Upper lobe of right lung (tissue), 1 donor: ENCODE measurements at places on chromosomes 1 and 21. TPM values are rescaled to one million over a fixed set of nuclear protein-coding genes. Genes with fewer than 3 reads are reported as not detected.

The ATP1A2 gene
- 5.6 TPM for total RNA-seq

DNA sequence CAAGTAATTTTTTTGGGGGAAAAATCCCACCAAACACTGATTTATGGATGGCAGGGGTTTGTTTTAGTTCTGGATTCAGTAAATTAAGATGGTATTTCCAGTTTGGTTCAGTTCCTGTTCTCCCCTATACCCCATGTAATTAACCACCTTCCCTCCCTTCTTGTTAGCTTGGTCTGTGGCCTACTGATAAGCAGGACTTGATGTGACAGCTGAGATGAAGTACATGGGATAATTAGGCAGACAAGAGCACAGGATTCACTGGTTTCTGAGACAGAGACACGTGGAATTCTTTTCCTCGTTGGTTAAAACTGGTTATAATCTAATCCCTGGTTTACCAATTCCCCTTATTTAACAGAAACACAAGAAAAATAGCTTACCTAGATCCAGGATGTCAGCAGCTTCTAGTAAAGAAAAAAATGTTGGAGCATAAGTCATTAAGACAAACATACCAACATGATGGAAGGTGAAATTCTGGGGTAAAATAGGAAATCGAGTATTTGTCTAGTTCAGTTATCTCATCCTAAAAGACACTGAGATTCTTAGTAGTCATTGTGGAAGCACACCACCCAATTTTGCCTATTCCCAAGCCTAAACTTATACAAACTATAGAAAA lies 81.5 kb downstream of the SCMH1 start:
- DNase-seq = no peak

DNA sequence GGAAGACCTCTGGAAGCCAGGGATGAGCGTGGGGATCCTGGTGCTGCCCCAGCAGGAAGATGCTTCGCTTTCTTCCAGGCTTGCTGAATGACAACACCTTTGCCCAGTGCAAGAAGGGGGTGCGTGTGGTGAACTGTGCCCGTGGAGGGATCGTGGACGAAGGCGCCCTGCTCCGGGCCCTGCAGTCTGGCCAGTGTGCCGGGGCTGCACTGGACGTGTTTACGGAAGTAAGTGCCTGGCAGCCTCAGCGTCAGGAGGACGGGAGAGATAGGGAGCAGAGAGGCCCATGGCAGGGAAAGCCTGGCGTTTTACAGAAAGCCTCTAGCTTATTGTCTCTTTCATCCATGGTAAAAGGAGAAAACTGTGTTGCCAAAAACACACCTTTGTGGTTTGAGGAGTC lies 23.5 kb downstream of the PHGDH start:
- DNase-seq = no peak

DNA sequence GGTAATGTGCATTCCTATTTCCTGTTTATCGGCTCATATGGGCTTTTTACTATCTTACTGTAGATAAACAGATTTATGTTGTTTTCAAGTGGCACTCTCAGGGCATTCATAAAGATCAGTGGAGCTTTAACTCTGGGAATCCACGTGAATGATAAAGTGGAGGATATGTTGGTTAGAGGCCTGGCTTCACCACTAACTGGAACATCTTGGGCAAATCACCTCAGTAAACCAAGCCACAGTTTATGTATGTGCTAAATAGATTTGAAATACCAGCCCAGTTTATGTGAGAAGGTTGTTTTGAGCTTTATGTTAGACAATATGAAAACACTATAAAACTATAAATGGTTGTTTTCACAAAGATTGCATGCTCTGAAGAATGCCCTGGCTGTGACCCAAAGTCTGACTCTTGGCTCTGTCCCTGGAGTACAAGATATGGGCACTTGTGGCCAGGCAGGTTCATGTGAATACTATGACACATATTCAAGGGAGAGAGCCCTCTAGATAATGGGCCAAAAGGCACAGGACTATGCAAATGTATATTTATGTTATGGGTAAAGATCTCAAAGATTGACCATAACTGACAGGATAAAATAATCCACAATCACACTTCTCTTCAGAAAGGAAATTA lies 36.7 kb downstream of the FAM163A start:
- no peak for DNase-seq

- no peak for DNase-seq
Measured at GRCh38 chr1:236552096-236552495, 28.3 kb downstream of the LGALS8 start.

DNA sequence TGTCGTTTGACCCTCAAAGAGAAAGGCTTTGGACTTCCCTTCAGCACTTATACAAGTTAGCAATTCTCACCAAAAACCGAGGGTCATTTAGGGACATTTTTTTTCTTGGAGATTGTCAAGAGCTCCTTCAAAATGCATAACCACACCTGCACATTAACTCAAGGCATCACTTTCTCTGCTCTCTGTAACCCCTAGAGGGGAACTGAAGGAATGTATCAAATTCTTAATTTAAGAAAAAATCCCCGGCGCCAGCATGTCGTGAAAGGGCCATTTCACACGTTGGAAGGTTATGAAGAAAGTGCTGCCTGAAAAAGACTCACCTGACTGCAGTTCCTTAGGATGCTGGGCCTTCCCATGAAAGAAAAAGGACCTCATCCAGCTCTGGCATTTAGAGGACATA lies 131.6 kb upstream of the ZC3H12A start:
- no peak for DNase-seq

GRCh38 chr1:172472495-172472894 lies 28.6 kb upstream of the PIGC start:
- no peak for DNase-seq

- peak; percentile 70 for DNase-seq
Measured at GRCh38 chr1:84758968-84759491, 68.8 kb upstream of the SSX2IP start.

DNA sequence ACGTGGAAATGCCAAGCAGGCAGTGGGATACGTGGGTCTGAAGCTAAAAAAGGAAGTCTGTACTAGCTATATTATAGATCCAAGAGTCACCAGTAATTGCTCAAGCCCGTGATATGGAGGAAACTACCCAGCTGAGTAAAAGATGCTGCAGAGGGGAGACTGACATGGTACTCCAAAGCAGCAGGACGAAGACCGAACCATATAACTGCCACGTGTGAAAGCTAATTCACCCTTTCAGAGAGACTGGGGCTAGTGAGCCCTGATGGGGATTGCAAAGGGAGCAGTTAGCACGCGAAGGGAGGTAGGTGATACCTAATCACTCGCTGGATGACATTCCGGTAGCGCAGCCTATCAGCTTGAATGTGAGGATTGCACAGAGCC lies 316 bp downstream of the AP4B1 start:
- no peak for DNase-seq

DNA sequence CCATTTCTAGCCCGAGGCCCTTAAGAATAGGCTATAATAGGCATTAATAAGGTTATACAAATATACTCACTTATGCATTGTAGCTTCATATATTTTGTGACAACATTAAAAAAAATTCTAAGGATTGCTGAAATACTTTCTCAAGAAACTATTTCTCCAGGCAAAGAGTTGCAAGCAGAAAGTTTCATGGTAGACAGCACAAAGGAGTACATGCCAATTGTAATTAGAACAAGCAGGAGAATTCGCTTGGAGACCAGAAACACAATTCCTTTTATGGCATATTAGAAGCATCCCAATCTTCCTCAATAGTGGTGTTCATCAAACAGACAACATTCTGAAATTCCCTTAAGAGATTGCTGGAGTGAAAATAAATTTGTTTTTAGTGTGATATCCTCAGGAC lies 122.8 kb downstream of the CRB1 start:
- no peak for DNase-seq

The COX20 gene
- total RNA-seq = 25.0 TPM

The NBPF10 gene
- 3.8 TPM for total RNA-seq

The CD5L gene
- total RNA-seq = 0.93 TPM

GRCh38 chr1:43853161-43853921 lies 80.3 kb upstream of the ARTN start:
- DNase-seq = peak; percentile 79
